Panc1 (cell line): ENCODE measurements at places on chromosomes 5 and 9.

GRCh38 chr9:98108531-98109031 lies 10.4 kb downstream of the TRIM14 start:
- no peak for DNase-seq

GRCh38 chr9:5513966-5514616 lies 3.8 kb downstream of the PDCD1LG2 start:
- no peak for DNase-seq

DNA sequence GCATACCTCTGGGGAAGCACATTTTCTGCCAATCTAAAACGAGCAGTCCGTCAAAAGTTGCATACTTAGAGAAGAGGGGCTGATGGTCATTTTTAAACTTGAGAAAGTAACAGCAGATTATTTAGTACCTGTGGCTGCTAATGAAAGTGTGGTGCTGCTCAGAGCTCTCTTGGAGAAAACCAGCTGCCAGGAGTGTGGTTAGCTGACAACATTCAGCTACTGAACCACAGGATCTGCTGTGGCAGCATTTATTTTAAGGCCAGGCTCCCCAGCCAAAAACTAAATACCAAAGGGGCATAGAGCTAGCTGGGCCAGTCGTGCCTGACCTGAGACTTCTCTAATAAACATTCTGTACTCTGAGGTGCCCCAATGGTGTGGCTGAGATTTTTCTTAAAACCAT lies 203.6 kb downstream of the EDIL3 start:
- DNase-seq = no peak

DNA sequence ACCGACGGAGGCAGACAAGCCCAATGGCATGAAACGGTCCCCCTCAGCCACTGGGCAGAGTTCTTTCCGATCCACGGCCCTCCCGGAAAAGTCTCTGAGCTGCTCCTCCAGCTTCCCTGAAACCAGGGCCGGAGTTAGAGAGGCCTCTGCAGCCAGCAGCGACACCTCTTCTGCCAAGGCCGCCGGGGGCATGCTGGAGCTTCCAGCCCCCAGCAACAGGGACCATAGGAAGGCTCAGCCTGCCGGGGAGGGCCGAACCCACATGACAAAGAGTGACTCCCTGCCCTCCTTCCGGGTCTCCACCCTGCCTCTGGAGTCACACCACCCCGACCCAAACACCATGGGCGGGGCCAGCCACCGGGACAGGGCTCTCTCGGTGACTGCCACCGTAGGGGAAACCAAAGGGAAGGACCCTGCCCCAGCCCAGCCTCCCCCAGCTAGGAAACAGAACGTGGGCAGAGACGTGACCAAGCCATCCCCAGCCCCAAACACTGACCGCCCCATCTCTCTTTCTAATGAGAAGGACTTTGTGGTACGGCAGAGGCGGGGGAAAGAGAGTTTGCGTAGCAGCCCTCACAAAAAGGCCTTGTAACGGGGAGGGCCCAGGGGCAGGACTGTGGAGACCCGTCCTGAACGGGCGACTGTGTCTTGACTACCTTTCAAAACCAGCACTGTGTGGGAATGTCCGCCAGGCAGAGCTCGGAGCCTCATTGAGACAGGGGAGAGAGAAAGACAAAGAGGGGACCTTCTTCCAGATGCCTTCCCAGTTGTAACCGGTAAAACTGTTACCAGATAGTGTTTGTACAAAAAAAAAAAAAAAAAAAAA lies 29.9 kb downstream of the CD180 start:
- DNase-seq = no peak

DNA sequence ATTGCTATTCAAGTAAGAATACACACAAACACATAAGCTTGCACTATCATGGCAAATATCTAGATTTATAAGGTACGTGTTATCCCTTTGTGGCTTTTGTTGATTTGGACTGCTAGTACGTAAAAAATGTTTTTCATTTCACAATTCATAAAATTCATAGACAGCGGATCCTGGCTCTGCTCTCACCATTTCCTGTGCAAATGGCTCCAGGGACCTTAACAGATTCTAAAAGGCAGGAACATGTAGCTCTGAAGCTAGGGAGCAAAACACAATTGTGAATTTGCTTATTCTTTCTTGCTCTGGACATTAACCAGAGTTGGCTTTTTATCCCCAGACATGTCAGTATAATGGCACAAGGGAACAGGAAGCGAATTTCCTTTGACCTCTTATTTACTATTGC lies 1019.9 kb upstream of the WWC1 start:
- DNase-seq = no peak

GRCh38 chr5:169901896-169902295 lies 78.4 kb downstream of the INSYN2B start:
- DNase-seq = no peak

GRCh38 chr9:2955575-2955974 lies 111.7 kb upstream of the PUM3 start:
- no peak for DNase-seq

DNA sequence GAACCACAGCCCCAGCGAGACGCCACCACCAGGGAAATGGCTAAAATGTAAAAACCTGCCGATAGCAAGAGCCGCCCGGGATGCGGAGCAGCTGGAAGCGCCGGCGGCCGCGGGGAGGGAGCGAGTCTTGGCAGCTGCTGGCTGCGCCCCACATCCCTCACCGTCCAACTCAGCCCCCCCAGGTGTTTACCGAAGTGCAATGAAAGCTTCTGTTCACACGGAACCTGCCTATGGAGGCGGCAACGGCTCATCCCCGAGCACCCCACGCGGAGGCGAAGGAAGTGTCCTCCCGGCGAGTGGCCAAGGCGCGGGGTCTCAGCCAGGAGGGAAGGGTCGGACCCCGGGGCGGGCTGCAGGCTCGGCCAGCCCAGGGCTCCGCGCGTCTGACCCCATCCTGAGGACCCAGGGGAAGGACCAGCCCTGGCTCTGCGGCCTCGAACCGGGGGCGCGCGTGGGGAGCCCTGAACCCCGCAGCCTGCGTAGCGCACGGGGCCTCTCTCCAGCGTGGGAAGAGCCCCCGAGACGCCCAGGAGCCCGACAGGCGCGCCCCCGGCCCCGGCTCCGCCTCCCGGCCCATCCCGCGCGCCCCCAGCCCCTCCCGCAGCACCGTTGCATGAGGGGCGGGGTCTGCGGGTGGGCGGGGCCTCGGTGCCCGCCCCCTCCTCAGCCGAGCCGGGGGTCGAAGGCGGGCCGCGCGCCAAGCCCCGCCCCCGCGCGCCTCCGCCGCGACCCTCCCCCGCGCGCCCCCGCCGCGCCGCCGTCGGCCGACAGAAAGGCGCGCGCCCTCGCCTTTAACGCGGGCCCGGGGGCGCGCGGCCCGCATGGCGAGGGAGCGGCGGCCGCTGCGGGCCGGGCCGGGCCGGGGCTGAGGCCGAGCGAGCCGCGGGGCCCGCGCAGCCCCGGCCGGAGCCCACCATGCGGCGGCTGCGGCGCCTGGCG lies at the start of gene DIPK1B:
DIPK1B (plus strand) TSS at position 822 of the 939 bp plus-strand sequence; CDS start at position 916, 94 bp downstream.
- no peak for DNase-seq

DNA sequence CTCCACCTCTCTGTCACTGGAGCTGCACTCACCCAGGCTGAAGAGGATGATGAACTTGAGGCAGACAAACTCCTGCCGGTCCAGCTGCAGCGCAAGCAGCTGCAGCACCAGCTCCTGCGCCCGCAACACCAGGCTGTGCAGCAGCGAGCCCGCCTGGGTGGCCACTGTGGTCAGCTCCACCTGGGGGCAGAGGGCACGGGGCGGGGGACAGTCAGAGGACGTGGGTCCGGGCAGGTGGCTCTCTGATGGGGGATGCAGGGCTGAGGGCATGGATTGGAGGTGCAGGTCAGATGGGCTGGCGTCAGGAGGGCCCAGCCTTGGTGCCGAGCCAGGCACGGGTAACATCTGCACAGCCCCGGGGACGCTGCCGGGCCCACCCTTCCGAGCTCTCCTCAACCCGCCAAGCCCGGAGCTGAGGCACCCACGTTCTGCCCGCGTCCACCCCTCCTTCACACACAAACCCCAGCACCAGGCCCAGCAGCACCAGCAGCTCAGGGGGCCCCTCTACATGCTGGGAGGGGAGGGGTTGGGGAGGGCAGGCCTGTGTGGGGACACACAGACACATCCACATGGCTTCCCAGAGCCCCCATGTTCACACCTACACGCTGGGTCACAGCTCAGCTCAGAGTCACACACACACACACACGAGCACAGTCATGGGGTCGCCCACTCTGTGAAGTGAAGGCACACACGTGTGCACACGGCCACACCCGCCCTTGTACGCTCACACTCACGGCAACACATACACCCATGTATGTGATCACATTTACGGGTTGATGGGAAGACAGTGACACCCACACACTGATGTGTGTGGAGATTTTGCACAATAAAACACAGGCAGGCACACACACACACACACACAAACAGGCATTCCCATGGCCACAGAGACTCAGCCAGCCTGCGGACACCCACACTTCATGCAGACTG lies 15.9 kb downstream of the NR5A1 start:
- DNase-seq = no peak

DNA sequence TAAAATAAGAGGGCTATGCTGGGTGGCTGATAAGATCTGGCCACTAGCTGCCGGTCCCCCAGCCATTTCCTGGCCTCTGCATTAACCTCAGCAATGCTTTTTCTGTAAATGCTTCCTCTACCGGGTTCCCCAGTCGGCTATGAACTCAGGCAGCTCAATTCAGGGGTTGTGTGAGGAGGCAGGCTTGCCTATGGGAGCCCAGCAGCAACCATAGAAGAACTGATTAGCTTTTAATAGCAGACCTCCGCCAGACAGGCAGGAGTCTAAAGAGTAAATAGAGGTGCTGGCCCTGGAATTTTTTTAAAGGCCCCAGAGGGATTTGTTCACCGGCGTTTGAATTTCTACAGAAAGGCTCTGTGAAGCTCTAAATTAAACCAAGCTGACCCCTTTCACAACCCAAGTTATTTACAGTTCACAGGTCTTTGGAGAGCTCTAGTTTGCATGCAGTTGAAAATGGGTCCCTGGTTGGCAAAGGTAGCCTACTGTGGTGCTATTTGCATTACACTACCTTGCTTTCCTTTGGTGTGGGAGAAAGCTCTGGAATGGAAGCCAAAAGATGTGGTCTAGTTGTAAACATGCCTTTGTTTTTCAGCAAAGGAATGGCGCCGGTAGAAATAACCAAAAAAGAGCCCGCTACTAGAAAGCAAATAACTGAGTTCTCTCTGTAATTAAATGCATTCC lies 289.7 kb upstream of the SEMA6A start:
- DNase-seq = no peak

- no peak for DNase-seq
Measured at GRCh38 chr5:122199146-122199545, 69.8 kb downstream of the ZNF474 start.

DNA sequence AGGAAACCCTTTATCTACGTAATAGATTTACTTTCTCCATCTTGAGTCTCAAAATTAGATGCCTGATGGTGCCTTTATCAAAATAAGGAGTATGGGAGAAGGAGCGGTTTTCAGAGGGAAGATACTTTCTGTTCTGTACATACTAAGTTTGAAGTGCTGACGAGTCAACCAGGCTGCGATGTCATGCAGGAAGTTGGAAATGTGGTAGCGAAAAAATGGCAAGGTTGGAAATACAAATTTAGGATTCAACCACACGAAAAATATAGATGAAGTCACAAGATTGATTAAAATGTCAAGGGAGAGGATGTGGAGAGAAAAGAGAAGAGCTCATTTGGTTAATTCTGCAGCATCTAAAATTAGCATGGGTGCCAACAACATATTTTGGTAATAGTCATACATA lies 129.5 kb downstream of the FOXD1 start:
- DNase-seq = no peak

DNA sequence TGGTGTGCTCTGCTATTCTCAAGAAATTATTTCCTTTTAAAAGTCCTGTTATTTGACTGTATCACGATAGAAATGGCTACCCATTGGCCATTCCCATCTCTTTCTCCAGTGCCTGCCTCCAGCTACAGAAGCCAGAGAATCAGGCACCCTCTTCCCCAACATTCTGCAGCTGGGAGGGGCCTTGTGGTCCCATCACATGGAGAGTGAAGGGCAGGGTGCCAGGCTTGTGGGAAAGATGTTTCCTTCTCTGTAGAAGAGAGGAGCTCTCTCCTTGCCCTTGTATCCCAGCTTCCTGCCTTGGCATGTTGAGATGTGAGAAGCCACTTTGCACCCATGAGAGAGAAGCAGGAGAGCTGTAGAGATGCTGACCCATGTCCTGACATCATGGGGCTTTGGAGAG lies 465.0 kb downstream of the MTRR start:
- DNase-seq = no peak

GRCh38 chr5:137822984-137823383 lies 44.7 kb upstream of the MYOT start:
- no peak for DNase-seq

DNA sequence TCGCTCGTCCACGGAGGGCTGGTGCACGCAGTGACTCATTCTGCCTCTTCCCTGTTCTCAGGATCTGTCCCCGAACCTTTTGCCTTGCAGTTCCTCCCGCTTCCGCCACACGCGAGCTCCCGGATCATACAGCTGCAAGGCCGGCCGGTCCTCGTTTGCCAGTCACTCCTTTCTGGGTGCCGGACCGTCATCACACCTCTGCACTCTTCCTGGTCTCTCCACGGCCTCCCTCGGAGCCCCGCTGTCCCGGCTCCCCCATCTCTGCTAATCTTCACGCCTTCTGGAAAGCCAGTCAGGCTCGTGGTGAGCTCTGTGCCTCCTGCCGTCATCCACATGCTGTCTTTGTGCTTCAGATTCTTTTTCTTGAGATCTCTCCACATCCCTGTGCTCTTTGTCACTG lies 91.8 kb downstream of the STX17 start:
- DNase-seq = no peak

DNA sequence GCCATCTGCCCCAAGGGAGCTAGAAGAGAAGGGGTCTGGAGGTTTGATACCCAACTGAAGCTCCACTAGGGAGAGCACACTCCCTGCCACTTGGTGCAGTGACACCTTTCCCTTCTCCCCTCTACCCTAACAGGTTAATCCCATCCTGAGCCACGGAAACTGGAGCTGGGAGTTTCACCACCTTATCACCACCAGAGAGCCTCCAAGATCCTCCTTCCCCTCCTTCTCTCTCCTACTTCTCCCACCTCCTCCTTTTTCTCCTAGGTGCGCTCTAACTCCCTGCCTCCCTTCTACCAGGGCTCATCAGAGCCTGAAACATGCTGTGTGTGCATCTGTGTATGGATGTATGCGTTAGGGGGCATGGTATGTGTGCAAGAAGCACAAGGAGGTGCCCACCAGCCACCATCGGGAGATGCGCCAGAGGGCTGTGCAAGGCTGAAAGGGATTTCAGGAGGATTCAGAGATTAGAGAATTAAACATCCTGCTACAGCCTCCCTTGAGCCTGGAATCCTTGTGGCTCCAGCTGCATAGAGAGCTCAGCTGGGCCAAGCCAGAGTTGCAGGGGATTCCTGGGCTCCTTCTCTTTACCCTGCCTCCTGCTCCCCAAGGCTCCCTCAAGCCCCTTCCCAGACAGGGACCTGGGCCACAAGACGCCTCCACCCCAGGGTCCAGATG lies 89.8 kb downstream of the PCDH1 start:
- no peak for DNase-seq

DNA sequence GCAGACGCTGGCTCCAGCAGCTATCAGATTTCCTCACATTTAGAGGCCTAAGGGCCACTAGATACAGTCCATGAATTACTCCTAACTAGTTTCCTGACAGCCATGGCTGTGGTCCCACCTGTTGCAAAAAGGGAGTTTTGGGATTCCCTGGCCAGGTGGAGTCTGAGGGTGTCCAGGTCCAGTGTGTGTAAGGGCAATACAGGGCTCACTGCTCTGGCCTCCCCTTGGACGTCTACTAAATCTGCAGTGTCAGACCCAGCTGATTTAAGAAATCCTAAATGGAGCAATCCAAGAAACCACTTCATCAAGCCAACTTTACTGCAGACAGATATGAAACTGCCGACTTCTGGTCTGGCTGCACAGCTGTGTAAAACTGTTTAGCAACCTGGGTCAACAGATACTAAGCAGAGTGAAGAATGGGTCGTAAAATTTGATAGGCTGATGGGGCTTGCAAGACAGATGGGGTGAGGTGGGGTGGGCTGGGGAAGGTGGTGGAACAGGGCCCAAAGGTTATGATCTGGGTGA lies 116.4 kb downstream of the GADD45G start:
- no peak for DNase-seq
